ENCODE measurements at places on chromosomes 2 and 18.

- DNase-seq: no peak
Observed at GRCh38 chr2:165274698-165275097, 35.5 kb downstream of the SCN2A start.

GRCh38 chr2:141968433-141968832 lies 162.4 kb downstream of the LRP1B start:
- no peak for DNase-seq

- no peak for DNase-seq
Observed at GRCh38 chr2:172253190-172254052, 150.7 kb upstream of the DLX2 start.

DNA sequence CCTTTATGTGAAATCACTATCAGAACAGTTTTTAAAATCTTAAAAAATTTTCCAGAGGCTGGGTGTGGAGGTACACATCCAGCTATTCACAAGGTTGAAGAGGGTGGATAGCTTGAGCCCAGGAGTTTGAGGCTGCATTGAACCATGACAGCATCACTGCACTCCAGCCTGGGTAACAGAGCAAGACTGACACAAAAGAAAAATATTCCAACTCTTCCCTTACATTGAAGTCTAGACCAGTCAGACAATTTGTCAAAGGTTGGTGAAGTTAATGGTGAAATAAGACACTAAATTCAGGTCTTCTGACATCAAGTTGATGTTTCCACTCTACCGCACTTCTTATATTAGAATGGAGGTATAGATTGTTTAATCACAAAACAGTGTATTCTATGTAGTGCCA lies 52.8 kb downstream of the HYCC2 start:
- DNase-seq: no peak

GRCh38 chr2:172726172-172726735 lies 9.4 kb upstream of the RAPGEF4 start:
- no peak for DNase-seq

DNA sequence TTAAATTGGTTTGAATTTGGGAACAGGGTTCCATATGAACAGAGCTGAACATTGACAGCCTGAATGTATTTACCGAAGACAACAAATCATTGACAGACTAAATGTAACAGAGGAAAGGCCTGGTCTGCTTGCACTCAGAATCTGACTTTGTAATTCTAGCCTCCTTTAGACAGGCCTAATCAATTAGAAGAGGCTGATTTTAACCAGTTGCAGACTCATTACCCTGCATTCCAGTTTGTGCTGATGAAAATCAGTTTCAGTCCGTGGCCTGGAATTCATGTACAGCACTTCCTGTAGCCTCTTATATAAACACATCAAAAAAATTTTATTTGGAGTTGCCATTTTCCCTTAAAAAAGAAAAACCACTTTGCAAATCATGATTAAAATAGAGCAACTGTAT lies 93.1 kb upstream of the ZFP36L2 start:
- DNase-seq: no peak

DNA sequence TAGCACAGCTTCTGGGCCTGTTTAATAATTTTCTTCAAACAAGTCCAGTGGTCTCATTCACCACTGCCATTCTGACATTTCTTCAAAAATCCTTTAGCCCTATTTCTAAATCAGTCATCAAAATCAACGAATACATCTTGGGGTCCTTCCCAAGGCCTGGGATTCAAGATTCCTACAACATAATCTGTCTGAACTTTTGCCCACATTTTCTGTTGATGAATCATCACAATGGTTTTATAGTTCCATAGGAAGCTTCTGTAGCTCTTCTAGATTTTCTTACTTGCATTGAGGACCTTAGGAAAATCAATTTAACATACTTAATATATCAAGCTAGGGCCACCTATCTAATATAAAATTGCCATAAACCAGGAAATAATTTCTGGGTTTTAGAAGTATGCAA lies 811.8 kb upstream of the ACVR2A start:
- no peak for DNase-seq

GRCh38 chr18:67217551-67218166 lies 298.9 kb downstream of the DSEL start:
- no peak for DNase-seq

- DNase-seq: no peak
Observed at GRCh38 chr18:497688-498087, 2.8 kb downstream of the COLEC12 start.

DNA sequence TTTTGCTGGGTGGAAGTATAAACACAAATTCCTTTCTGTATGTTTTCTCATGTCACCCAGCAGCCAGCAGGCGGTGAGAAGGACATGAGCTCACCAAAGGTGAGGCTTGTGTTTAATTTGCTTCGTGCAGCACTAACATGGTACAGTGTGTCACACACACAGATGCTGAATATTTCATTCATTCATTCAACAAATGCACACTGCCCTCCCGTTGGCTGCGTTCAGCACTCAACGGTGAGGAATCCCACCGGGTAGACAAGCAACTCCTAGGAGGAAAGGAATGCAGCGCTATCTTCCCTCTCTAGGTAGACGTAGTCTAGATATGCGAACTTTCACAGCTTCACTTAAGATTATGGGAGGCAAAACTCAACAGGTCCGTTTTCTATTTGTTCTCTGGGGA lies 85.1 kb downstream of the LONRF2 start:
- no peak for DNase-seq

DNA sequence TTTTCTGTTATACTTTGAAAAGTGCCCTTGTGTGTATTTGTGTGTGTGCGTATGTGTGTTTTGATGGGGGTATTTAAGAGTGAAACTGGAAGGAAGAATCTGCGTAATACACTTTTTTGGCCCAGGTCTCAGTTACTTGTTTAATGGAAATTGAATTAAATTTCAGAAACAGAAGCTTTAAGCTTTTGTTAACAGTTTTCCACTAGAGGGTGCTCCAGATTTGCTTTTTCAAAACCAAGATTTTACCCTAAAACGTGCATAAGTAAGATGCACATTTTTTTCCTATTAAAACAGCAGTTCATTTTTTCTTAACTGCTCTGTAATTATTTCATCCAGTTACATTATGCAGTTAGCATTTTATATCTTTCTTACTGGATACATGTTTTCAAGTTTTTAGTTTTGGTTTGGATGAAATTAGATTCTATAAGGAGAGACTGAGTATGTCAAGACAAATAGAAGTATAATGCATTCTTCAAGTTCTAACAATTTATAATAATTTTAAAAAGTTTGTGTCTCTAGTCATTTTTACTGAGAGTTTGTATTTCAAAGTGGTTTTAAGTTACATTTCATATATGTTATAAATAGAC lies 97.2 kb downstream of the PIK3C3 start:
- DNase-seq: no peak

DNA sequence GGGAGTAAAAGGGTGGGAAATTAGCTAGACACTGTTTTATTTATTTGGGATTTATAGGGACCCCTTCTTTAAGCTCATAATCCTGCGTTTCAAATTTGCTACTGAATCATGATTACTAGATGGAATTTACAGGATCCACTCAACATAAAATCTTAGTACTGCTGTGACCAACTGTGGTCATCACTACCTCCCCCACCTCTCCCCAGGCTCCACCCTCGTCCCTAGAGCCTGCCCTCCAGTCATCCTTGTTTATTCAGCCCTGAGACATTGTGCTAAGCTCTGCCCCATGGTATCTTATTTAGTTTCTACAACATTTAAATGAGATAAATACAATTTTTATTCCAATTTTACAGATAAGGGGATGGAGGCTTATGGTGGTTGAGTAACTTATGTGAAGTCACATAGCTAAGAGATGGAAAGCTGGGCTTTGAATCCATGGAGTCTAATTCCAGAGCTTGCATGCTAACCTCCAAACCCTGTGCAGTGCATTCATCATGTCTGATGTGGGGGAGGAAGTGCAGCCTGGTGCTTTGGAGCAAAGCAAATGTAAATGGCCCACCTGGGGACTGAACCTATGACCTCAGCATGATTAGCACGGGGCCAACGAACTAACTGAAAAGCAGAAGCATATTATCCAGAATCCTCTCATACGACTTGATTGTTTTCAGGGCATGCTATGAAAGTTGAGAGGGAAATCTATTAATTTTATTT lies 502.4 kb downstream of the TMEM182 start:
- DNase-seq: no peak

DNA sequence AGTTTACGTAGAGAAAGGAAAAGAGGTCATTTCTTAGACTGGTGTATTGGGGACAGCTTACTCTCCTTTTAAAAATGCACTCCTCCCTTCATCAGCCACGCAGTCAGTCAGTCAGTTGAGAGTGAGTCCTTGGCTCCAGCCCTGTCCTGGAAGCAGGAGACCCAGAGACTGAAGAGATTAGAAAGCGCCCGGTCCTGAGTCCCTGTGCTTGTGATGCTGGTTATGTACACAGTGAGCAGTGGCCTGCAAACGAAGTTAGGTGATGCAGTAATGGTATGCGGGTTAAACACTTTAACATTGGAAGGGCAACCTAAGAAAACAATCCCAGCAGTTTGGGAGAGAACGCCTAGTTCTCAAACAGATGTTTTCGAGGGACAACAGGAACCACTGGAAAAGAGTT lies 6.3 kb upstream of the ASB1 start:
- DNase-seq: no peak

- peak; percentile 74 for DNase-seq
Observed at GRCh38 chr2:241788572-241788971, 11.9 kb downstream of the GAL3ST2 start.

DNA sequence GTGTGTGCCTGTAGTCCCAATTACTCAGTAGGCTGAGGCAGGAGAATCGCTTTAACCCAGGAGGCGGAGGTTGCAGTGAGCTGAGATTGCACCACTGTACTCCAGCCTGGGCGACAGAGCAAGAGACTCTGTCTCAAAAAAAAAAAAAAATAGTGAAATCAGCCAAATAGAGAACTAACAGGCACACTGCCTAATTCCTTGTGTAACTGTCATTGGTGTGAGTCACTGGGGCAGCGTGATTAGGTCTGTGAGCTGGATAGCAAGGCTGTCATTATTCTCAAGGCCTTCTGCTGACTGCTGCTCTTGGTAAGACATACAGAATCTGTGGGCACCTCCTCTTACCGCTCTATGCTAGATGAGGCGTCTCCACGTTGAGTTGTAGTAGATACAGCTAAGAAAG lies 270.3 kb downstream of the NEDD4L start:
- no peak for DNase-seq

GRCh38 chr2:202335791-202336467 lies 40.2 kb upstream of the BMPR2 start:
- DNase-seq: no peak

DNA sequence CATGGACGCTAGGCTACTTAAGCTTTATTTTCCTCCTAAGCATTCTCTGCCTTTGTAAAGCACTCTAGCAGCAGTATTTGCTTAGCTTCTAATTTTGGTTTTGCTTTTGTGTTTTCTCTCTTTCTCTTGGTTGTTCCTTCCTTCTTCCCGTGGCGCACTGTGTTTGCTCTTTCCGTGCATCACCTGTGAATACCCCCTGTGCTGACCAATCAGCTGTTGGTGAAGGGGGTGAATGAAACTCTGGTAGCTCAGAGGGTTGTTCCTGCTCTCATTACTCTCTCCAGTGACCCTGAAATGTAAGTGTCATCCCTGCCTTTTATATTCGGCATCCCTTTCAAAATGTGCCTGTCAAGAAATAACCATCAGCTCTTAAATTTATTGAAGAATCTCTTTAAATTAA lies 45.5 kb upstream of the TNFRSF11A start:
- no peak for DNase-seq

DNA sequence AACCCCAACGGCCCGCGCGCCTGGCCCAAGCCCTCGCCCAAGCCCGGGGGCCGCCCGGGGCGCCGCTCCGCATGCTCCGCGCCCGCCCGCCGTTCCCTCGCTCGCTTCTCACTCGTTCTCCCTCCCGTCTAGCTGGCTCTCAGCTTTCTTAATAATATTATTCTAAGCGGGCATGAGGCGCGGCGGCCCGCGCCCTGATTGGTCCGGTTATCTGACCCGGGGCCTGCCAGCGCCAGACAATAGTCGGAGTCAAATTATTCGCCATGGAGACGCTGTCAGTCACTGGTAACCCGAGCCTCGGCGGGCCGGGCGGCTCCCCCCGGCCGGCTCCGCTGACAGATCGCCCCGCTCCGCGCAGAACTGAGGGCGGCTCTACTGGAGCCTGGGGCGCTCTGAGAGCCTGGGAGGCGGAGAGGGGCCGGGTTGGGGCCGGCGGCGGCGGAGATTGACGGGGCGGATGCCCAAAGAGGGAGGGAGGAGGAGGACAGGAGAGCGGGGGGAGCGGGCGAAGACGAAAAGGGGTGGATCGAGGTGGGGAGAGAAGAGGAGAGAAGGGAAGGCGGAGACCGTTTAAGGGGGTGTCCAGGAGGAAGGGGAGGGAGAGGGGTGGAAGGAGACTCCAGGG lies at the start of gene SIX2:
SIX2 (minus strand) TSS at position 150 of the 625 bp plus-strand sequence. CDS start 342 bp downstream, outside the sequence.
- DNase-seq: no peak

DNA sequence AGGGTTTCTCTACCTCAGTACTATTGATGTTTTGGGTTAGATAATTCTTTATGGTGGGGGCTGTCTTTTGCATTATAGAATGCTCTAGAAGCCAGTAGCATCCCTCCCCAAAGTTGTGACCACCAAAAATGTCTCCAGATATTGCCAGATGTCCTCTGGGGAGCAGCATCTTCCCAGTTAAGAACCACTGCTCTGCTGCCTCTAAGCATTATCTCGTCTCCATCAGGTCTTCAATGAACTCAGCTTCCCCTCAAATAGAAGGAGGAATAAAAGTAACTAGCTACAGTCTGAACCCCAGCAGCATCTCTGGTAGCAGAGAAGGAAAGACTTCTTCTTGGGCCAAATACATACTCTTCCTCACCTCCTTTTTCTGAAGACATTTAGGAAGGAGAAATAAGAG lies 244.1 kb downstream of the AGPS start:
- DNase-seq: no peak

DNA sequence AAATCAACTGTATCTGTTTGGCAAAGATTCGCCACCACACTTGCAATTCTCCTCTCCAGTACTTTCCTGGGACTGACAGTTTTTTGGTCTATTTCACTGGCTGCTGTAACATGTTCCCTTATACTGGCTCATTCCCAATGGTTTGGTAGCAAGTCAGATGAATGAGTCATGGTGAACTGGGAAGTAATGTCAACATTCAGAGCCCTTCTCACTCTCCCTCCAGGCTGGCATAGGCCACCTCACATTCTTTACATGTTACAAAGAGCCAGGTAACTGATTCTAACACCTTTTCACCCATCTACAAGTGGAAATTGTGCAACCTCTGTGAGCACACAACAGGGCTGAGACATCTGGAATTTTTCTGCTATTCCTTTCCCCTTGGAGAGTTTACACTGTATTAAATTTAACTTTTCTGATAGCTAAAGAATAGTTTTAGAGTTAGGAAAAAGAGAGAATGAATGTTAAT lies 111.3 kb upstream of the TLK1 start:
- DNase-seq: no peak

DNA sequence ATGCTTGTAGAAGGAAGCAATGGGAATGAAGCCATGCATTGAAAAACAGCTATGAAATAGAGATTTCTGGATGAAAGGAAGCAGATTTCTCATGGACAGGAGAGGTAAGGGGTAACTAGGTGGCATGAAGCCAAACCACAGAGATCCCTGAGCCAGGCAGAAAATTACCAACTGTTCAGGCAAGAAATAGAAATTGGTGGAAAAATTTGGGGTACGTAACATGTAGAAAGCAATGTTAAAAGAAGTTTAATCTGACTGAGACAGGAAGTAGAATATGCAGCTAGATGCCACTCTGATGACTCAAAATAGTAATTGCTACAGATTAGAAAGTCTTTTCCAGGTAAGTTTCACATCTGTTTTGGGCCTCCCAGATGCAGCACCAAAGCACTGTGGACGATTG lies 928.5 kb upstream of the CELF4 start:
- DNase-seq: no peak

- no peak for DNase-seq
Observed at GRCh38 chr2:55620123-55620779, 2.8 kb upstream of the PPP4R3B start.
